ENCODE measurements at places on chromosomes 16 and 17. TPM values are rescaled to one million over a fixed set of nuclear protein-coding genes. Genes with fewer than 3 reads are reported as not detected.

Gene AURKB
- 3.7 TPM for total RNA-seq

Gene GLP2R
- total RNA-seq = not detected

Gene SLC12A3
- not detected for total RNA-seq

Gene FN3K
- 2.0 TPM for total RNA-seq

- DNase-seq = no peak
Measured at GRCh38 chr17:38459567-38459966, 31.3 kb downstream of the ARHGAP23 start.

GRCh38 chr17:39926135-39926587 lies 1.2 kb downstream of the ORMDL3 start:
- DNase-seq = no peak

- no peak for DNase-seq
Measured at GRCh38 chr16:52099382-52099781, 447.6 kb downstream of the TOX3 start.

GRCh38 chr17:2521257-2521656 lies 9.6 kb upstream of the METTL16 start:
- no peak for DNase-seq

DNA sequence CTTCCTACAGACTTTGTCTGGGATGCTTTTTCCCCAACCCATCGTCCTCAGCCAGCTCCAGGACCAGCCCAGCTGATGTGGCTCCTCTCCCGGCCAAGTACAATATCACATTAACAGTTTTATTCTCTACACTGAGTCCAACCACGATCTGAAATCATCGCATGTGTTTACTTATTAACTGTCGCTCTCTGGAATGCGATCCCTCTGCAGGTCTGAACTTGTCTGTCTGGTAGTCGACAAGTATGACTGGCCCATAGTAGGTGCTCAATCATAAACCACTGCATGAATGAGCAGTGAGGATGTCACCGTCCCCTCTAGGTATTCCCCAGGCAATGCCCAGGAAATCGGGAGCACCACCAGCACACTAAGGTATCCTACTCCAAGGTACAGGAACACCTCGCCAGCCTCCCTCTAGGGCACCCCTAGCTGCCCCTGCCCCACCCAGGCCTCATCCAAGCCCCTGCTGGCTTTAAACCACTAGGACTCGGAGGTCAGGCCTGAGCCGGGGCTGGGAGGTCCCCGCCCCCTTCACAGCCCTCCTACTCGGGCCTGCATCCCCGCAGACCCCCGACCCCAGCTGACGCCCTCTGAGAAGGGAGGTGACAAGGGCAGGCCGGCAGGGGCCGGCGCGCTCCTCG lies 27.7 kb downstream of the RTN4RL1 start:
- DNase-seq = no peak

DNA sequence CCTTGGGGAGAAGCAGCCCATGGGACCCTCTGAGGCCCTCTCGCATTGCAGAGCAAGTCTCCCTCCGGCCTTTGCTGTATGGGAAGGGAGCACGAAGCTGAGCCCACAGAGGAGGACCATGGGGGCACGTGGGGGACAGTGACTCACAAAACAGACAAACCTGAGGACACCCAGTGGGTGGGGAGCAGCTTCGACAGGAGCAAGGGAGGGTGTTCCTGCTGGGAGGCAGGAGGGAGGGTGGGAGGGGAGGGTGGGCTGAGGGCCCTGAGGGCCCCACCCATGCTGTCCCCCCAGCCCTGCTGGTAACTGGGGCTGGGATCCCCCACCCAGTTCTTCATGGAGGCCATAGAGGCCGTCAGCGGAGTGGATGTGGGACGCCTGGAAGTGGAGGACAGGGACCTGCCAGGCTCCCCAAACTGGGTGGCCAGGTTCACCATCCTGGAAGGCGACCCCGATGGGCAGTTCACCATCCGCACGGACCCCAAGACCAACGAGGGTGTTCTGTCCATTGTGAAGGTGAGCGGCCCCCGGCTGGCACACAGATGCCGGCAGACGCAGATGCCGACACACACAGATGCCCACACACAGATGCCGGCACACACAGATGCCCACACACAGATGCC lies 12.5 kb downstream of the SLC22A31 start:
- no peak for DNase-seq

DNA sequence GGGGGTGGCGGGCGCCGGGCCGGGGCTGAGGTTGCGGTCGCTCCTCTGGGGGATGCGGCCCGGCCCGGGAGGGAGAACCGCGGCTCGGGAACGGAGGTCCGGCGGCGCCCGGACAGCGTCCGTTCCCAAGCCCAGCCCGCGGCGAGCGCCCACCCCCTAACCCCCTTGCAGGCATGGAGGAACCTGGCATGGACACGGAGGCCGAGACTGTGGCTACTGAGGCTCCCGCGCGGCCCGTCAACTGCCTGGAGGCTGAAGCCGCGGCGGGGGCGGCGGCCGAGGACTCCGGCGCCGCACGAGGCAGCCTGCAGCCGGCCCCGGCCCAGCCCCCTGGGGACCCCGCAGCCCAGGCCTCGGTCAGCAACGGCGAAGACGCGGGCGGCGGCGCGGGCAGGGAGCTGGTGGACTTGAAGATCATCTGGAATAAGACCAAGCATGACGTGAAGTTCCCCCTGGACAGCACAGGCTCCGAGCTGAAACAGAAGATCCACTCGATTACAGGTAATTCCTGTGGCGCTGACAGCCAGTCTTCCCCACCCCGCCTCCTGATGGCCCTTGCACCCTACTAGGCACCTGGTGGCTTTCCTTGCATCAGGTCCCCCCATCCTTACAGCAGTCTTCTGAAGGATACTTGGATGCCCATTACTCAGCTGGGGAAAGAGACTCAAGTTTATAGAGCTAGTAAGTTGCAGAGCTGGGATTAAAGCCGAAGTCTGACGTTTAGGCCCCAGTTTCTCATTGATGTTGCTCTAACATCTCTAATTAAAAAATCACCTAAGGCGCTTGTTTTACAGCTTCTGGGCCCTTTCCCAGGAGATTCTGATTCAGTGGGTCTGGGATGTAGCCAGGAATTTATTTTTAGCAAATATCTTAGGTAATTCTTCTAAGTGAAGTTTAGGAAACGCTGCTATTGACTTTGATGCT lies 514 bp downstream of the UBFD1 start:
- DNase-seq = no peak

- DNase-seq = no peak
Measured at GRCh38 chr17:82960419-82961271, 118.8 kb upstream of the METRNL start.

DNA sequence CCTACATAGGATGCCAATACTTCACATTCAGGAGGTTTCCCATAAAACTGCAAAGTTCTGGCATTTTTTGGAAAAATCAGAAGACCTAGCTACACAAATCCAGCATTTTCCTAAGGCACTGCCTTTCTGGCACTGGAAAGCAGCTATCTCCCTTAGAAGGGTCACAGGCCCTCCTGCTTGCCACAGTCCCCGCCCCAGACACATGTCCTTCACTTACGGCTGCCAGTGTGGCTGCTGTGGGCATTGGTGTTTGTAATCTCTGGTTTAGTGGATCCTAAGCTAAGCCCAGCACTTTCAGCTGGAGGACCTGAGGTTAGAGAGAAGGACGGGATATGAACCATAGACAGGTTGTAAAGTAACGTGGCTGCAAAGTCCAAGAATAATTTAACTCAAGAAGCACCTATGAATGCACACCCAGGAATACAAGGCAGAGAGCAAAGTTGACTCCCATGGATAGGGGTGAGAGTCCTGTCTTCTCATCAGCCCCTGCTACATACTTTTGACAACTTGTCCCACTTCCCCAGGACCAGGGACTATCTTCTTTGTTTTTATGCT lies 100.0 kb downstream of the XYLT1 start:
- no peak for DNase-seq

DNA sequence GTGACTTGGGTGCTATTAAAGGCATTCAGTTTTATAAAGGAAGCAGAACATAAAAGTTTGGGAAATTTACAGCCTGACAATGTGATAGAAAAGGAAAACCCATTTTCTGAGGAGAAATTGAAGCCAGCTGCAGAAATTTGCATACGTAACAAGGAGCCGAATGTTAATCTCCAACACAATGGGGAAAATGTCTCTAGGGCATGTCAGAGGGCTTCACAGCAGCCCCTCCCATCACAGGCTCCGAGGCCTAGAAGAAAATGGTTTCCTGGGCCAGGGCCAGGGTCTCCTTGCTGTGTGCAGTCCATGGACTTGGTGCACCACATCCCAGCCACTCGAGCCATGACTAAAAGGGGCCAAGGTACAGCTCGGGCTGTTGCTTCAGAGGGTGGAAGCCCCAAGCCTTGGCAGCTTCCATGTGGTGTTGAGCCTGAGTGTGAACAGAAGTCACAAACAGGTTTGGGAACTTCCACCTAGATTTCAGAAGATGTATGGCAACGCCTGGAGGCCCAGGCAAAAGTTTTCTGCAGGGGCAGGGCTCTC lies 23.9 kb upstream of the TOM1L1 start:
- DNase-seq = no peak

DNA sequence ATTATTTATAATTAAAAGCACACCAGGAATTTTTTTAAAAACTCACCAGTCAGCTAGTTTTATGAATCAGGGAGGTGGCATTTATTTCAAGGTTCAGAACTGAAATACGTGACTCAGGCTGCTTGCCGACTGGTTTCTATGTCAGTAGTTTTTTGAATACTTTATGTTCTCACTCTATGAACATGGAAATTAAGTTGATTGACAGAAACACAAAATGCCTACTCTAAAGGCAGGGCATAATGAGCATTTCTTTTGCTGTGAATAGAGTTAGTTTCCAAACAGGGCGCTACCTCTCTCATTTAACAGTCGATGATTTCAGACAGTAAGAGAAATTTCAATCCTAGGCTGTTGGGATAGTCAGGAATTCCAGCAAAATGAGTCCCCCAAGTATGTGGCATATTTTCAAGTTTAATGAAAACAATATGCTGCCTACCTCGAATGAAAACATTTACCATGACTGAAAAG lies 6.7 kb downstream of the HS3ST3B1 start:
- DNase-seq = no peak

GRCh38 chr17:42617956-42618431 lies 8.5 kb downstream of the TUBG1 start:
- no peak for DNase-seq

DNA sequence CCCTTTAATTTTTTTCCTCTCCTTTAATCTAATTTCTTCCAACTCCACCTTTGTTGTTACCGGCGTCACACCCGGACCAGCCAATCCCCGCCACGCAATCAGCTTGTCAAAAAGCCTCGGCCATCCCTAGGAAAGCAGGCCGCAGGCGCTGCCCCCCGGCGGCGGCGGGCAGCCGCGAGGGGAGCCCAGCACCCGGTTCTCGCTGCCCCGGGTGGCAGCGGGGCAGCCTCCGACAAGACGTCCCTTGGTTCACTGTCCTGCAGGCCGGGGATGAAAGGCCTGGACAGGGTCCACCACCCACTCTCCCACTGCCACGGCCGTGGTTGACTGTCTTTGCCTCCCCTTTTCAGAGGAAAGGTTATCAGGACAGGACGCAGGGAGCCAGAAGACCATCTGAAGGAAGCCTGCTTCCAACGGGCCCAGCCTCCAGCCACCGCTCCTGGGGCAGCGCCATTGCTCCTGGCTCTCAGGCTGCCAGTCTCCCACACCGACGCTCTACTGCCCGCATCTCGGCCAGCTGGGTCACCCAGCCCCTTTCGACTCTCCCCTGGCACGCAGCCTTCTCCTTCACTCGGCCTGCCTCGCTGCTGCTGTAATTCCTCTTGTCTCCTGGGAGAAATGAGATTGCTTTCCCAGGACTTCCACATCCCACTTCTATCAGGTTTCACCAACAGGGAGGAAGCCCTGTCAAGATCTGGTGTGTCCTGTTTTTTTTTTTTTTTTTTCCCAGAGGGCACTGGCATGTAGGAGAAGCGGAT lies 2.8 kb upstream of the UBTF start:
- DNase-seq = peak; percentile 32

DNA sequence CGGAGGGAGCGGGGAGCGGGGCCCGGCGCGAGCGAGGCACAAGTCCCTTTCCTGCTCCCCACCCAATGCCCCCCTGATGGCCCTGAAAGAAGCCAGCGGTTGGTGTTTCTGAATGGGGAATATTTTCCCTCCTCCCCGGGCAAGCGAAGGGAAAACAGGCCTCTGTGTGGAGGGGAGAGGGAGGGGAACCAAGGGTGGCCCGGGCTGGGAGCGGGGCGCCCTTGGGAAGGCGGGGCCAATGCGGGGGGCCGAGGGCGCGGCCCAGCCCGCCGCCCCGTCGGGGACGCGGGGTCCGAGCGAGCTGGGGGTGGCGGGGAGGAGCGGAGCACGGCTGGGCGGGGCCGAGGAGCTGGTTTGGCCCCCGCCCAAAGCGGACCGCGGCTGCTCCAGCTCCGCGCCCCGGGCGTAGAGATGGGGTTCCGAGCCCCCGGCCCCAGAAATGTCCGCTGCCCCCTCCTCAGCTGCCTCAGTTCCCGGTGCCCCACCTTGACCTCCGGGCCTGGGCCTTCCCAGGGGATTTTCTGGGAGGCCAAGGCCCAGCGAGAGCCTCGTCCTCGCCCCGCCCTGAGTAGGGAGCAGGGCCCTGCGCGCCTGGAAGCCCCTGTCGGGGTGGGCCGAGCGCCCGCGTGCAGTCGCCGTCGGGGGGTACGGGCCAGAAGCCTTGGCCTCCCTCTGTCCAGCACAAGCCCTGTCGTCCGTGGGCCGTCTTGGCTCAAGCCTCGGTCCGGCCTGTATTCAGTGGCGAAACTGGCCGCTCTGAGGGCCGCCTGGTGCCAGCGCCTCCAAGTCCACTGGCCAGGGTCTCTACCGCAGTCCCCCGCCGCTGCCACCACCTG lies 3.9 kb upstream of the HEXIM1 start:
- no peak for DNase-seq

GRCh38 chr17:50278526-50279180 lies 4.4 kb downstream of the TMEM92 start:
- DNase-seq = no peak

DNA sequence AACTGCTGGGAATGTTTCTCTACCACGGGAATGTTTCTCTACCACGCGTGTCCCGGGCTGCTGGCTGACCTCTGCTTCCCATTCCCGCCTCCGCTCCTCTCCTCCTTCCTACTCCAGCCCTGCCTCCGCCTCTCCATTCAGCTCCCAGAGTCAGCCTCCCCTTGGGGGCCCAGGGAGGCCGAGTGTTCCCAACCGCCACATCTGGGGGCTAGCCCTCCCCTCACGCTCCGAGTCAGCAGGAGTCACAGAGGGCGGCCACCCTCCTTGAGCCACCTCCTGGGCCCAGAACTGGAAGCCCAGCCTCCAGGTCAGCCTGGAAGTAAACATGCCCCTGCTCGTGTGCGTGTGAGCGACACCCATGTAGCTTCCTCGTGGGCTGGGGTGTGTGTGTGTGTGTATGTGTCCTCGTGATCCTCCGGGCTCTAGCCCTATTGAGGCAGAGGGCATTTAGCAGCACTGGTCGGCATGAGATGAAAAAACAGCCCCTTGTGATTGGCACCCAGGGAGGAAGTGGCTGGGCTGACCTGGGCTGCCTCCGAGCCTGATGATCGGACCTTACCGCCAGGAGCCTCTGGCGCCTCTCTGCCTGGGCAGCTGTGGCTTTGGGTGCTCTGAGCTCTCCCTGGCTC lies 7.3 kb downstream of the CYGB start:
- DNase-seq = no peak

- DNase-seq = no peak
Measured at GRCh38 chr16:63998-64913, 8.2 kb downstream of the RHBDF1 start.

- no peak for DNase-seq
Measured at GRCh38 chr16:23278031-23278430, 24.1 kb upstream of the SCNN1B start.

All from CD4-positive, CD25-positive, alpha-beta regulatory T cell (primary cell).